RKO (cell line): ENCODE measurements at places on chromosomes 1 and 21.

GRCh38 chr1:224769452-224770335 is 153.6 kb downstream of the CNIH3 start:
- DNase-seq: no peak

GRCh38 chr21:25133939-25134338 is 473.3 kb downstream of the MRPL39 start:
- peak; percentile 20 for DNase-seq

GRCh38 chr1:203649551-203649998 is 22.9 kb downstream of the ATP2B4 start:
- DNase-seq: no peak

DNA sequence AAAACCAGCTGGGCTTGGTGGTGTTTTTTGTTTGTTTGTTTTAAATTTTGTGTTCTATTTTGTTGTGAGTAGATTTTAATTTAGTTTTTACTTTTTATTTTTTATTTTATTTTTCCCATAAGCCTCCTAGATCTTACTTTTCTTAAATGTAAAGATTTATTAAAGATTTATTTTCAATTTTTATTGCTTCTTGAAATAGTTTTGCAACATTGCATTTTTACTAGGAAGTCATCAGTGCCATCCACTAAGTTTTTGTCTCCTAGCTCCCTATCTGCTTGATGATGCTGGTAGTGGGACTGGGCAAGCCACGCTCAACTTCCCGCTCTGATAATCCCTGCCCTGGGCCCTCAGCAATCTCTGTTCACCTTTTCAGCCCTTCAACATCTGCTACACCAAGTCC is 175.4 kb downstream of the CDC7 start:
- DNase-seq: peak; percentile 2

DNA sequence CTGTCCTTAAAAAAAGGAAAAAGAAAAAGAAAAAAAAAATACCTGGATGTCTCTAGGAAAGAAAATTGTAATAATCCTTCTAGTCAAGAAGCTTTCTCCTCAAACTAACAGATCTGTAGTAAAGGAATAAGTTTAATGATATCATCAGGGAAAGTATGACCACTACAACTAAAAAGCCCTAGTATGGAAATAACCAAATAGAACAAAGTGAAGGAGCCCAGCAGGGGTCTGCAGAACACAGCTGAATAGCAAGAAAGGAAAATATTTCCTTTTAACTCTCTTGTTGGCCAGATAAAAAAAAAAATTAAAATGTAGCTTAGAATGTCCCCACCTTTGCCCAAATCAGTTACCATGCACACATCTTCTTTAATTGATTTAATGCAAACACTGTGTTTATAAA is 43.2 kb downstream of the PRRX1 start:
- DNase-seq: no peak

- DNase-seq: no peak
Observed at GRCh38 chr1:38183096-38183495, 136.5 kb upstream of the POU3F1 start.

GRCh38 chr1:151693057-151693651 is 23.4 kb downstream of the CELF3 start:
- peak; percentile 61 for DNase-seq

GRCh38 chr1:59079434-59080140 is 217.3 kb upstream of the FGGY start:
- DNase-seq: no peak

GRCh38 chr21:32426592-32427051 is 14.1 kb downstream of the EVA1C start:
- no peak for DNase-seq

GRCh38 chr1:212302745-212303383 is 17.7 kb downstream of the PPP2R5A start:
- no peak for DNase-seq

DNA sequence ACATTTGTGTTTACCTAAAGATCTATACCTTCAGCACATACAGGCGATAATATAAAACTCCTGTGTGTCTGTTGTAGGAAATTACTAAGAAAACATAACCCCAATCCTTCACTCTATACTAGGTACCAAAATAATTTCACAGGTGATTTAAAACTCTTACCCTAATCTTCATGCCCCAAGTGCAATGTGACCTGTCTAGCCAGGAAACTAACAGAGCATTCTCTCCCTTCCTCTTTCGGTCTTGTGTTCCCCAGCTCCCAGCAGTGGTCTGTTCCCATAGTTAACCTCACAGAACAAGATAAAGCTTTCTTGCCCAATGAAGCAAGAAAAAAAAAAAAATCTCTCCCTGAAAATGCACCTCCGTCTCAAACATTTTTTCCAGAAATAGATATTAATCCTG is 493.5 kb downstream of the DPYD start:
- DNase-seq: no peak

- no peak for DNase-seq
Observed at GRCh38 chr21:26453267-26453666, 119.8 kb downstream of the CYYR1 start.

- no peak for DNase-seq
Observed at GRCh38 chr1:44719318-44719717, 11.7 kb downstream of the RNU5D-1 start.

GRCh38 chr1:152191260-152191659 is 32.2 kb upstream of the RPTN start:
- DNase-seq: no peak

- DNase-seq: no peak
Observed at GRCh38 chr1:14437417-14437918, 161.0 kb upstream of the KAZN start.

- no peak for DNase-seq
Observed at GRCh38 chr1:175861626-175862367, 118.4 kb upstream of the TNR start.

DNA sequence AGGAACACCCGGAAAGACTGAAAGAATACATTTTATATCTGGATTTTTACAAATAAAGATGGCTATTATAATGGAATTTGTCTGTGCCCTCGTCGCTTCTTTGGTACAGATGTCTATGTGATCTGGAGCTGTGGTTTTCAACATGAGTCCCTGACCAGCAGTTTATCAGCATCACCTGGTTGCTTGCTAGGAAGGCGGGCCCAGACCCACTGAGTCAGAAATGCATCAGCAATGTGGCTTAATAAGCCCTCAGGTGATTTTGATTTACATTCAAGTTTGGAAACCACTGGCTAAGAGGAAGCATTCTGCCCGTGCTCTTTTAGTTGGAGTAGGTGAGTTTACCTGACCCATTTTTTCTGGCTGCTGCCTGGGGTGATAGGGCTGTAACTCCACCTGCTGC is 31.7 kb downstream of the ATP1A1 start:
- no peak for DNase-seq

DNA sequence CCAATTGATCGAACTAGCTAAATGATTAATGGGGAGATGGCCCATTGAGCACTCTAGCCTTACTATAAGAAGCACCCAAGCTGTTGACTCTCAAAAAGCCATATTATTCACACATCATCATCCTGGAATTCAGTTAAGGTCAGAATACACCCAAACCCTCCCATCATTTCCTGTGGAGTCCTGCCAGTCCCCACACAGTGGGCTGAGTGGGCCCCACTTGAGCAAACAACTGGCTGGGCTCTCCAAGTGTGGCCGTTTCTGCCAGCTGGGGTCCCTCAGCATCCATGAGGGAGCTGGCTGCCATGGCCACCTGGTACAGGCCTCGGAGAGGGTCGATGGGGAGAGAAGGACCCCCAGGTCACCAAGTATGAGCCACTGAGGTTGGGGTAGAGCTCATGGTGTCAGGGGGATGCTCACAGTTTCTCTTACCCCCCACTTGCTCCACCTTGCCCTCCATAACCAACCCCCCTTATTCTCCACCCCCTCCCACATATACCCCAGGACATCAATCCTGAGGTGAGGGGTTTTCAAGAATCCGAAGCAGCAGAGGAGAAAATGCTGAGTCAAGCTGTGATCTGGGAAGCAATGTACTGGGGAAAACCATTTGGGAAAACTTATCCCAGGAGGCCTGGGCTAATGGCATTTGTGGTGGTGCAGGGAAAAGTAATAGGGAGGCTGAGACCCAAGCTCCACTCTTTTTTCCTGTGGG is 60.3 kb downstream of the UBE2T start:
- DNase-seq: no peak

DNA sequence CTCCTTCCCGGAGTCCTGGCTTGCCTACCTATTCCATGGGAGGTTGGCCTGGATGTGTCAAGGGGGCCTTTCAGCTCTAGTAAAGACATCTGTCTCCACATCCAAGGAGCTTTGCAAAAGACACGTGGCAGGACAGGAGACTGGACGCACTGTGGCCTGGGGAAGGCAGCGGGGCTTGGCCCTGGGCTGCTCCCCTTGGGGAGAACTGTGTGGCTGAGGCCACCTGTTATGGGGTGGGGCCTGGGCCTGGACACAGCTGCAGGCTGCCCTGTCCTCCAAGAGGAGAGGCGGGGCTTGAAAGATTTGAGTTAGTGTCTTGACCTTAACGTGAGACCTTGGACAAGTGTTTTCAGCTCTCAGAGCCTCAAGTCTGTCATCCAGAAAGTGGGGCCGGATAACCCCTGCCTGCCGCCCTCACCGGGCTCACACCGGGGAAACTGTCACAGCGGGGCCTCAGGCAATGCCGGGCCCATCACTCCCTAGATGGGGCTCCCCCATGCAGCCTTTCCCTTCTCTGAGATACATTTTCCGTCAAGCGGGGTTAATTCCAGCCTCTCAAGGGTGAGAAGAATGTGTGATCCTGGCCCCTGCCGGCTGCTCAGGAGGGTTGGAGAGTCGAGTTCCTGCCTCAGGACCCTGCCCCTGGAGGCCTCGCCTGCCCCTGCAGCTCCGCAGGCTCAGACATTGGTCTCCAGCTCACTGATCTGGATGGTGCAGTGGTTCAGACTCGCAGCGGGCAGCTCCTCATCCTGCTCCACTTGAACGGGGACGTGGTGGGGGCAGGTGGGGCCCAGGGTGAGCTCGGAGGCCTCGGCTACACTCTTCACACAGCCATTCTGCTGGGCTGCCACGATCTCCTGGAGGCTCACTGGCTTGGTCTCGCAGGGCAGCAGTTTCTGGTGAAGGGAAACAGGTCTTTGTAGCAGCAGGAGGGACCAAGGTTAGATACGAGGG is 25.6 kb downstream of the PODN start:
- no peak for DNase-seq

DNA sequence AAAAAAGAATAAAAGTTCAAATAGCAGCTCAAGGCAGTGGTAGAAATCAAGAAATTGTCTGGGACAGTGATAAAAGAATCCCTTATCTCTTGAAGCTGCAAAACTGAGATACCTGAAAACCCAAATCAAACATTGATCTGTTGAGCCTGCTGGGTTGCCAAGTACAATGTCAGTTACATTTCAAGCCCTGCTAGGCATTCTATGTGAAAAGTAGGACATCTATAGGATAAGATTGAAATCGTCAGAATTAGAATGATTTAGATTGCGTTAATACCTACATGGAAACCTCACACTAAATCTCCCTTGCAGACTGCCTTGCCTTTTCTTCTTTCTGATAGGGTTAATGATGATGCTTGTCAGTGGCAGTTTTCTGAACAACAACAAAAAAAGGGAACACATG is 1684.4 kb upstream of the B3GALT2 start:
- DNase-seq: no peak

- no peak for DNase-seq
Observed at GRCh38 chr21:14687268-14687625, 141.1 kb upstream of the SAMSN1 start.

DNA sequence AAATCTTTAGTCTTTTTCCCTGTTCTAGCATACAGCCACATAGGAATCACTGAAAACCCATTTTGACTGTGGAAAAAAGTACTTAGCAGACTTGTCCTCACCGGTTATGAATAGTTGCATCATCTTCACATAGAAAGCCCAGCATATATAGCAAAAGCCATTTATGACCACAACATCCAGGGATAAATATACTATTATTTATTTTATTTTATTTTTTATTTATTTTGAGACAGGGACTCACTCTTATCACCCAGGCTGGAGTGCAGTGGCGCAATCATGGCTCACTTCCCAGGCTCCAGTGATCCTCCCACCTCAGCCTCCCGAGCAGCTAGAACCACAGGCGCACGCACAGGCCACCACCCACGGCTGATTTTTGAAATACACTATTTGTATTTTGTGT is 175.3 kb downstream of the GALNT2 start:
- peak; percentile 4 for DNase-seq

DNA sequence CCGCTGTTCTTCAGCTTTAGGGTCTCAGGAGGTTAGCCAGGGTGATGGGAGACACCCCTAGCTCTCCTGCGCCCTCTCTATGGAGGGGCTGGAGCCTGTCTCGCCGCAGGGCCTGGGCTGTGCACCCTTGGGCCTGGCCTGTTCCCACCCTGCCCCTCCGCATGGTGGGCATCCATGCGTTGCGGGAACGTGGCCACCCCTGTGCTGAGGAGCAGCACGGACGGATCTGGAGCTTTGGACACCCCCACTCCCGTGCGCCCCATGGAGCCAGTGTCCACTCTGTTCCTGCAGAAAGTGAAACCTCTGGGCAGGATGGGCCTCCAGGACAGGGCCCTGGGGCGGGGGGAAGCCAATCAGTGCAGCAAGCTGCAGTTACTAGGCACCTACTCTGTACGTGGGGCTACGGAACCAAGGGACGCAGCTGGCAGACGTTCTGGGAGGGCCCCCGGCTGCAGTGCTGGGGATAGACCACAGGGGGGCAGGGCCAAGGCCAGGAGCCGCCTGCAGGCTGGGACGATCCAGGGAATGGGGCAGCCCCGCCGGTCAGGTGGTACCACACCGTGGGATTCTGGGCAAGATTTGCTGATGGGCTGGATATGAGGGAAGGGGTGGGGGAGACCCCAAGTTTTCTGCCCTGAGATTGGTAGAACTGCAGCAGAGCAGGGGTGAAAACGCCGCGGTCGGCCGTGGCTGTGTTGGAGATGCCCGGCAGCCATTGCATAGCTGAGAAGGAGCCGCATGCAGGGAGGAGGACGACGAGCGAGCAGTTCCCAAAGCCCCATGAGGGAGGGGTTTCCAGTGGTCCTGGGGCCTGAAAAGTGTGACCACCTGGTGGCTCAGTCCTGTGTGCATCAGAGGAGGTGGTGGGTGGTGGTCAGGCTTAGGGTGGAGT is 43.3 kb downstream of the TP73 start:
- DNase-seq: no peak

DNA sequence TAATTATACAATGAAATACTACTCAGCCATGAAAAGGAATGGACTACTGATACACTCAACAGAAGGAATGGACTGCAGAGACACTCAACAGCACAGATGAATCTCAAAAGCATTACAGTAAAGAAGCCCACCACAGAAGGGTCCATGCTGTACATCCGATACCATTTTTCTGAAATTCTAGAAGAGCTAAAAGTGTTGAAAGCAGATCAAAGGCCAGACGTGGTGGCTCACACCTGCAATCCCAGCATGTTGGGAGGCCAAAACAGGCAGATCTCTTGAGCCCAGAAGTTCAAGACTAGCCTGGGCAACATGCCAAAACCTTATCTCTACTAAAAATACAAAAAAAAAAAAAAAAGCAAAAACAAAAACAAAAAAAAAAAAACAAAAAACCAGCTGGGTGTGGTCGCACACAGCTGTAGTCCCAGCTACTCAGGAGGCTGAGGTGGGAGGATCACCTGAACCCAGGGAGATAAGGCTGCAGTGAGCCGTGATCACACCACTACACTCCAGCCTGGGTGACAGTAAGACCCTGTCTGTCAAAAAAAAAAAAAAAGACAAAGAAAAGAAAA is 15.5 kb downstream of the PPP1R15B start:
- DNase-seq: no peak
